ENCODE measurements at places on chromosomes 11 and 22. TPM values are rescaled to one million over a fixed set of nuclear protein-coding genes. Genes with fewer than 3 reads are reported as not detected.

DNA sequence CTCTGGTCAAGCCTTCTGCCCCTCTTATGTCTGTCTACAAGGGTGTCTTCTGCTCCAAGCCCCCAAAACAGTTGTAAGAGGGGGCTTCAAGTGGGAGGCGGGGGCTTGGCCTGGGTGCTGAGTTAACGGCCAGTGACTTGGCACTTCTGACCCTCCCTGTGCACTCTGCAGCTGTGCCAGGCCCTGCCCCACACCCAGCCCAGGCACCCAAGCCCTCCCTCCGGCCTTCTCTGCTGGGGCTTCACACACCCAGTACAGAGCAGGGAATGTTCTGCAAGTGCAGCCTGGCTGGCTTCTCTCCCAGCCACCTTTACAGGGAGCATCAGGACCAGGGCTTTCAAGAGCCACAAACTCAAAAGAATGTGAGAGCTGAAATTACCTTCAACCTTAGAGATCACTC lies 3.8 kb downstream of the TMEM121B start:
- DNase-seq, result no peak

DNA sequence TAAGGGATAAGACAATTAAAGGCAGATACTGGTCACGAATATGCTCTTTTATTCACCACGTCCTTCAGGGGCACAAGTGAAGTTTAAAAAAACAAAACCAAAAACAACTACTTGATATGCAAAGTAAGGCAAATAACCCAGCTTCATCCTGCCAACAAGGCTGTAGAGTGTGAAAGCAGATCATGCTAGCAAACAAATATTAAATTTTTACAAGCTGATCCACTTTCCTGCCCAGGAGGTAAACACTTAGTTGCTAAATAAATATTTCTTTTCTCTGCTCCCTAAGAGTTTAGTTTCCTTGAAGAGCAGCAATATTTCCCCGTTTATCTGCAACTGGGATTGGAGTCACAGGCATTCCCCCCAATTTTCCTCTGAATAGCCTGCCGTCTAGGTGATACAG lies 300.2 kb downstream of the LARGE1 start:
- DNase-seq, result no peak

DNA sequence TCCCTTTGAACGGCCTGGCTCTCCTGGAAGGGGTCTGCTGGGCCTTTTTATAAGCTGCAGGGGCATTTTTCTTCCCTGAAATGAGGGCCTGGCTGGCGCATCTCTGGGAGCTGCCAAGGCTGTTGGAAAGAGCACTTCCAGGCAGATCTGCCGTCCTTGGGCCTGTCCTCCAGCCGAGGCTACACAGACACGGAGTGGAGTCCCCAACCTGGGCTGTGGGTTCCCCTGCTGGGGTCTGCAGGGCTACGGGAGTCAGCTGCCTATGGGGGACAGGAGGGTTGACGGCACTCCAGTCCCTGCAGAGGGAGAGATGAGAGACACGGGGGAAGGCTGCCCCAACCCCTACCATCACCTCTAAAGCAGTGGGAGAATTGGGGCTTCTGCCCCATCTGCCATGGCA lies 606.6 kb downstream of the TBC1D22A start:
- DNase-seq, result no peak

DNA sequence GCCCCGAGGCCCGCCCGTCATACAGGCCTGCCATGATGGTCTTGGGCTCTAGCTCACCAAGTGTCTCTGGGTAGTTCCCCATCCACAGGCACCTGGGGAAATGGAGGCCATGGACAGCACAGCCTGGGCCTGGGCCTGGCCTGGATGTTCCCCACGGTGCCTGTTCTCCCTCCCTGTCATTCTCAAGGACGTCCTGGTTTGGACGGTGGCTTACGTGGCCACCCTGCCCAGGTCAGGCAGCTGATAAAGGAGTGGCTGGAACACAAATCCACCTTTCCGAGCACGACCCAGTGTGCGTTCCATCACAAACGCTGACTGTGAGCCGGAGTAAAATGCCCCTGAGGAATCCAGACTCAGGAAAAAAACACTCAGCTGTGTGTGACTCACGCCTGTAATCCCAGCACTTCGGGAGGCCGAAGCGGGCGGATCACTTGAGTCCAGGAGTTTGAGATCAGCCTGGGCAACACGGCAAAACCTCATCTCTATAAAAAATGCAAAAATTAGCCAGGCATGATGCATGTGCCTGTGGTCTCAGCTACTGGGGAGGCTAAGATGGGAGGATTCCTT lies 41.2 kb upstream of the TESMIN start:
- no peak for DNase-seq

DNA sequence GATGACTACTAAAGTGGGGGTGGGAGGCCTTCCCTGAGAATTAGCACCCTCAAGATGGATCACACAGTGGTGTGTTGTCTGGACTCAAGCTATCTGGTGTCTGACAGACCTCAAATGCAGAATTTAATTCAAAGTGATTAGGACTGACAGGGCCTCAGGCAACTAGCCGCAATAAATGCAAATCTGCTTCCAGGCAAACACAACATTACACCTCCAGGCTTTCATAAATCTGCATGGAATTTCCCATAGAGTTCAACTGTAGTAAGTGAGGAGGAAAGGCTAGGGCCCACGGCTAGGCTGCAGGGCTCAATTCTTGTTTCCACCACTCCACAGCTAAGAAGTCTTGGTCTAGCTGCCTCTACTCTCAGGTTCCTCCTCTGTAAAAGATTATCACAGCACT lies 331.4 kb downstream of the LARGE1 start:
- no peak for DNase-seq

NCAM1 gene
- total RNA-seq, result 0.39 TPM

DNA sequence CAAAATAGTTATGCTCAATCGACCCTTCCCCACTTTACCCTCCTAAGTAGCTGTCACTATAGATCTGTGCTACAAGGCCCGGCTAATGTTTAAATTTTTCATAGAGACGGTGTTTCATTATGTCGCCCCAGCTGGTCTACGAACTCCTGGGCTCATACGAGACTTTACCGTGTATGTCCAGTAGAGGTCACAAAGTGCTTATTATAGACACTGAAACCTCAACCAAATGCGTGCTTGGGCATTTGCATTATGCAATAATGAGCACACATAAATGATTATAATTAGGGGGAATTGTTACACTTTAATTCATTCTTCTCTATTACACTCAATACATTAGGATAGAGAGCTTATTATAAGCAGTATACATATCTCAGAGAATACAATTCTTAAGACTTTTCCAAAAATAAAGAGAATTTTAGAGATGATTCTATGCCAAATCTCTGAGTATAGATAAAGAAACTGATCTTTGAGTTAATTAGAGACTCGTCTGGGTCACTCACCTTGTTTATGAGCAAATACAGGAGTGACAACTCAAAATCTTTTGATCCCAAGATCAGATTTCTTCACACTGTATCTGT lies 12.5 kb upstream of the MRPL16 start:
- peak; percentile 31 for DNase-seq

DNA sequence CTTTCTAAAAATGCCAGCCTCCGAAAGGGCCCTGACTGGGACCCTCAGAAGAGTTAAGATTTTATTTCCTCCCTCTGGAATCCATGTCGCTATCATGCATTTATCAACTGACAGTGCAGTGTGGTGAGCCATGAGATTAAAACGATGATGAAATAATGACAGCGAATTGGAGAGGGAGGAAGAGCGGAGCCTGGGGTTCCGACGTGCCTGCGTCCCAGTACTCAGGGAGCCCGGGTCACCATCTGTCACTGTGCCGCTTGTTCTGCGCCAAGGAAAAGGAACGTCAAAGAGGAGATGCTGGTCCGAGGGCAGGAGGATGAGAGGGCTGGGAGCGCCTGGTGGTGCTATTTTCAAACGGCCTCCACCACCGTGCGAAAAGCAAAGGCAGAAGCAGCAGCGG lies 46.2 kb downstream of the MACROD1 start:
- no peak for DNase-seq

TBRG1 gene
- total RNA-seq, result 69.3 TPM

DNA sequence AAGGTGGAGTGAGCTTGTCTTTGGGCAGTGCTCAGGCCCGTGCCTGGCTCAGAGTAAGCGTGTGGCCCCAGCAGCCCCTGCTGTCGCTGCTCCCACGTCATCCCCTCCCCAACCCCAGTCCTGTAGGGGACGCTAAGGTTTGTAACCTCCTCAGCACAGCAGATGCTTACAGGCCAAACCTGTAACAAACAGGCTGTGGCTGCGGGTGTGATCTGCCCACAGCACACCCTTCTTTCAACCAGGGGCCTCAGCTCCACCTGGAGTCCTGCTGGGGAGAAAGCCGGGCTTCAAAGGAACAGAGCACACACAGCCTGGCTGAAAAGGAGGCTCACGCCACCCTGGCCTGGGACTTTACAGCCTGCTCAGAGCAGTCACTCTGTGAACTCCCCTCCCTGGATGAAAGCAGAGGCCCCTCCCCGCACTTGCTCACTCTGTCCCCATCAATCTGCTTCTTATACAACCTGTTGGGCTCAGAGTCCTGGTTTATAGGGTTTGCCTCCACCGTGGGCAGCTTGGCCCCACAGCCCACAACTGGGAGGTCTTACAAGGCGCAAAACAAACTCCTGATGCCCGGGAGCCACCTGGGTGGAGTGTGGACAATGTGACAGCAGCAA lies 54.3 kb downstream of the SCUBE1 start:
- no peak for DNase-seq

DNA sequence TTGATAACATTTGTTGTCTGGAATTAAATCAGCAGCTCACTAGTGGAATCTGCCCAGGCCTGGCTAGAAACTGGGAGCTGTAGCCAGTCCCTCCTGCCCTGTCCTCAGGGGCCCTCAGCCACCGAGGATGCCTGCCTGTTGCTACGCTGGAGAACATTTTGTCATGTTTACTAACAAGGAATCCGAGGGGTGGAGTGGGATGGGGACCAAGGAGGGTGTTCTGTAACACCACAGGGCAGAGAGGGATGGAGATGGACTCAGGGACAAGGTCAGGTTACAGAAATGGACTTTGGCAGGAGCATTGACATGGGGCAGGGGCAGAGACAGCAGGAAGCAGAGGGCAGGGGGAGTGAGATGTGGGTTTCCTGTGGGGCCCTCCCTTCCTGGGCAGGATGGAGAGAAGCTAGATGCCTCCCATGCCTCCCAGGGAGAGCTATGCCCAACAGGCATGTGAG lies 45.8 kb upstream of the AMPD3 start:
- DNase-seq, result no peak

DNA sequence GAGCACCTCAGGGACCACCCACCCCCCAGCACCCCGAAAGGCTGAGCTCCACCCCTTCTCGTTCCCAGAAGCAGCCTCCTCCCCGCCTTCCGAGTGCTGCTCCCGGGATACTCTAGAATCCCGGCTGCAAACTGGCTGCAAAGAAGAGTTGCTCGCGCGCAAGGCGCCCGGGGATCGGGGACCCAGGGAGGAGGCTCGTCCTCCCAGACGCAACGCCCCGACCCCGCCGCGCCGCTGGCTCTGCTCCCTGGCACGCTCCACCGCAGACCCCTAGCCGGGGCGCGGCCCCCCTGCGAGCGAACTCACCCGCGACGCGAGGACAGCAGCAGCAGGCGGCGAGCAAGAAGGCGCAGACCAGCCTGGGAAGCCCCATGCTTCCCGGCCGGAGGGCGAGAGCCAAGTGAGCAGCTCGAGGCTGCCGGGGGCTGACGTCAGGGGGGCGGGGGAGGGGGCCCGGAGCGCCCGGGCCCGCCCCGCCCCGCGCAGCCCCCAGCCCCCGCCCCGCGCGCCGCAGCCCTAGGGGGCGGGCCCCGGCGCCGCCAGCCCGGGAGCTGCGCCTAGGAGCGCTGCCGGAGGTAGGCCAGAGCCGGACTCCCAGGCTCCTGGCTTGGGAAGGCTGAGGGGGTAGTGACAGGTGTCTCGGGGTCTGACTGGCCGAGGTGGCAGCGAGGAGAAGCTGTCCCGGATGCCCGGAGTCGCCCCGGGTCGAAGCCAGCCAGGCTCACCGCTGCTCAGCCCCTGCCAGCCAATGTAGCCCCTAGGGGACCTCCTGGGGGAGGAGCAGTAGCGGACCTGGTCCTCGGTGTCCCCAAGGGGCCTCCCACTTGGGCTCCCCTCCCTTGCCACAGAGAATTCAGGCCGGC lies at the start of gene MCAM:
MCAM (minus strand) TSS at position 402 of the 863 bp plus-strand sequence; CDS start at position 373, 29 bp downstream.
- no peak for DNase-seq

- no peak for DNase-seq
These were observed at the start of gene SCUBE2 for GRCh38 chr11:9091044-9091922. SCUBE2 (minus strand) TSS chr11:9091599; CDS start chr11:9091528, 71 bp downstream.

H19 gene
- total RNA-seq, result not detected

- no peak for DNase-seq
These were observed 10.4 kb upstream of the CACNA1I start for GRCh38 chr22:39560127-39560526.

C22orf23 gene
- total RNA-seq, result not detected

DNA sequence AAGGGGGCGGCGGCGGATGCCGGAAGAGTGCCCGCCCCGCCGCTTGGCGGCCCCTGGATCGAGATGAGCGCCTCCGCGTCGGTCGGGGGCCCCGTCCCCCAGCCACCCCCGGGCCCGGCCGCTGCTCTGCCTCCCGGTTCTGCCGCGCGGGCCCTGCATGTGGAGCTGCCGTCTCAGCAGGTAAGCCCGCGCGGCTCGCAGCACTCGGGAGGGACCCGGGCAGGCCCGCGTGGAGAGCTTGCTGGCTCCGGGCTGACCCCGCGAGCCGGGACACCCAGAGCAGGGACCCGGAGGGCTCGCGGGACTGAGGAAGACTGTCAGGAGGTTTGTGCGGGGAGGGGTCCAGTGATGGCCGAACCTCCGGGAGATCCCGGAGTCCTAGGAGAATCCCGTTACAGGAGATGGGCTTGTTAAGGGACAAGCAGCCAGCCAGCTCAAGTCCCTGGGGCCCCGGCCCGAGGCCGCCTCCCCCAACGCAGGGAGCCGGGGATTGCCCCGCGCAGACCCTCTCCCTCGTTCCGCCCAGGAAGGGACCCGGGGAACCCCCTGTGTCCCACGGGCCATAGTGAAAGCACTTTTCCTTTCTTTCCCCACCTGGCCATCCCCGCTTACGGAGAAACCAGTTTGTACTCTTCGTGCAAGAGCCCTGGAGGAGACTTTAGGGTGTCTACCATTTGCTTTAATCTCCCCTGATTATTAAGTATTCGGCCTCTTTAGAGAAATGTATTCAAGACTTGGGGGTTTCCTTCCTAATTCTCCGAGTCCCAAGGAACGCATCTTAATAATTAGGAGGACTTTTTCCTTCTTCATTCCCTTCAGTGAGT lies 547 bp downstream of the UVRAG start:
- DNase-seq, result peak; percentile 60

MIF gene
- total RNA-seq, result 217 TPM

DNA sequence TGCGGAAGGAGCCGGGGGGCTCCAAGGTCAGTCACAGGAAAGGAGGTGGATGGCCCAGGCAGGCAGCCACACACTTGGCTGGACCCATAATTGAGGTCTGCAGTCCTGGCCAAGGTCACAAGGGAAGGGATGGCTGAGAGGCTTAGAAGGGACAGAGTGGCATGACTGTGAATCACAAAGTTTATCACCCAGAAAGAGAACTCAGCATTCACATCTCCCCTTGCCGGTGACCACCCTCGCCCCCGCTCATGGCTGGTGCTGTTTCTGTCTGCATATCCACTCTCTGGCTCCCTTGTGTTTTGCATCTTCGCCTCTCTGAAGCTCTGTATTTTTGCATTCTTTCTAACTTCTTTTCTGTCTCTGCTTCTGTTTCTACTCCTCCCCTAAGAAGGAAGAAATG lies 117.5 kb downstream of the FEZ1 start:
- no peak for DNase-seq

SPON1 gene
- 58.1 TPM for total RNA-seq

Data from CD4-positive, alpha-beta memory T cell (primary cell).